ENCODE measurements at places on chromosomes 2 and 18.

DNA sequence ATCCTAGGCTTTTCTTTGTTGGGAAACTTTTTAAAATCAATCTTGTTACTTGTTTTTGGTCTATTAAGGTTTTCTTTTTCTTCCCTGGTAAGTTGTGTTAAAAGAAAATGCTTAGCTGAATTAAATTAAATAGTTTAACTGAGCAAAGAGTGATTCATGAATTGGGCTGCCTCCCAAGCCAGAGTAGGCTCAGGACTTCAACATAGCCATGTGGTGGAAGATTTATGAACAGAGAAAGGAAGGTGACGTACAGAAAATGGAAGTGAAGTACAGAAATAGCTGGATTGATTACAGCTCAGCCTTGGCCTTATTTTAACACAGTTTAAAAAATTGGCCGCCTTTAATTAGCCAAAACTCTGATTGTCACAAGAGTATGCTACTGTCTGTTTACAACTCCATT is 27.9 kb upstream of the GALNT5 start:
- DNase-seq: no peak

GRCh38 chr2:159009940-159010339 is 41.5 kb downstream of the TANC1 start:
- no peak for DNase-seq

DNA sequence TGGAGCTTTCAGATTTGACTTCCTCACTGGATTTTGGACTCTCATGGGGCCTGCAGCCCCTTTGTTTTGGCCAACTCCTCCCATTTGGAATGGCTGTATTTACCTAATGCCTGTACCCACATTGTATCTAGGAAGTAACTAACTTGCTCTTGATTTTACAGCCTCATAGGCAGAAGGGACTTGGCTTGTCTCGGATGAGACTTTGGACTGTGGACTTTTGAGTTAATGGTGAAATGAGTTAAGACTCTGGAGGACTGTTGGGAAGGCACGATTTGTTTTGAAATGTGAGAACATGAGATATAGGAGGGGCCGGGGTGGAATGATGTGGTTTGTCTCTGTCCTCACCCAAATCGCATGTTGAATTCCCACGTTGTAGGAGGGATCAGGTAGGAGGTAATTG is 233.4 kb upstream of the GALNT5 start:
- no peak for DNase-seq

DNA sequence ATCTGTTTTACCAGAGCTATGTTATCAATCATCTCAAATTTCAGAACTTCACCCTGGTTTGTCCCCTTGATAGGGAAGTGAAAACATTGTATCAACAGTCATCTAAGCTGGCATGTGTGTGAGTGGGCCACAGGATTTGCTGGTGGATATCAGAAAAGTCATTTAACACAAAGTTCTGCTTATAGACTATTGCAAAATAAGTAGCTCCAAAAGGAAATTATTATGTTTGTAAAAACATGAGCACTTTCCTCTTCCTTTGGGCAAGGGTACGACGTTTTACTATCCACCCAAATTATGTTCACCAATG is 20.7 kb upstream of the COPS8 start:
- DNase-seq: no peak

- no peak for DNase-seq
Measured at GRCh38 chr2:137039482-137040152, 274.3 kb downstream of the THSD7B start.

DNA sequence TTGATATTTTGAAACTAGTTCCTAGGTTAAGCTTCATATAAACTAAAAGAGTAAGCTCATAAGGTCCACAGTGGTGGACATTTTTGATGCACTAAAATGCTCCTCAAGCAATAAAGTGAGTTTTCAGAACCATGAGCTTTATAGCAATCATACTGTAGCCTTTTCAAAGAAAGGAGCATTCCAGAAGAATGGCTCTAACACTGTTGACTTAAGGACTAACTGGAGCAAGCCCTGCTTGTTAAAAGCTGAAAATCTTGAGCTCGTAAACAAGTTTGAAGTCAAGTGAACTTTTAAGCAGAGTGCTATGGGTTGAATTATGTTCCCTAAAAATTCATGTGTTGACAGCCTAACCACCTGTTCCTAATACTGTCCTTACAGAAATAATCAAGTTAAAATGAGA is 38.0 kb downstream of the KYNU start:
- no peak for DNase-seq

- DNase-seq: no peak
Measured at GRCh38 chr2:86673986-86674670, 46.0 kb upstream of the RMND5A start.

GRCh38 chr2:152099367-152100050 is 665 bp upstream of the CACNB4 start:
- DNase-seq: peak; percentile 20

DNA sequence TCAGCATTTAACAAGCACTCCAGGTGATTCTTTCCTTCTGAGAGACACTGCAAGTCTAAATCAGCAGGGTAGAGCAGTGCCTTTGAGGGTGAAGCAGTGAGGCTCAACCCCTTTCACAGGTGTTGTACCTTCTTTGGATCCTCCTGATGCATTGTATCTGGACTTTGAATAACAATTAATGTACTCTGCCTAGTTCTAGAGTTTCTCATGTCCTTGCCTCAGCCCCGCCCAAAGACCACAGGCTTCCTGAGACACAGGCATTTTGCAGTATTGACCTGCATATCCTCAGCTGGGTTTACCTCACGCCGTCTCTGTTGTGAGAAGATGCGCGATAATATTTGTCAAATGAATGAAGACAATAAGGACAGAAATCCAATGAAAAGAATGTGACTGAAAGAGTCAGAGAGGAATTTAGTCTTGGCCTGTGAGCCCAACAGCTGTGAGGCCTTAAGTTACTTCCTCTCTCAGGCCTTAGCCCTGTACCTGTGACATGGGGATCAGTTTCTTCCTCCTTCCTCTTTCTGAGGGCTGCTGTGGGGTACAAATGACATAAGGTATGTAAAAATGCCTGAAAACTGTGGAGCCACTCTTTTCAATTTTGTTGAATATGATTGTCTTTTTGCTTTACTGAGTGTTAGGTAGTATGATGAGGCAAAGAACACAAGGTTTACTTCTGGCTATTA is 43.7 kb downstream of the WIPF1 start:
- no peak for DNase-seq

DNA sequence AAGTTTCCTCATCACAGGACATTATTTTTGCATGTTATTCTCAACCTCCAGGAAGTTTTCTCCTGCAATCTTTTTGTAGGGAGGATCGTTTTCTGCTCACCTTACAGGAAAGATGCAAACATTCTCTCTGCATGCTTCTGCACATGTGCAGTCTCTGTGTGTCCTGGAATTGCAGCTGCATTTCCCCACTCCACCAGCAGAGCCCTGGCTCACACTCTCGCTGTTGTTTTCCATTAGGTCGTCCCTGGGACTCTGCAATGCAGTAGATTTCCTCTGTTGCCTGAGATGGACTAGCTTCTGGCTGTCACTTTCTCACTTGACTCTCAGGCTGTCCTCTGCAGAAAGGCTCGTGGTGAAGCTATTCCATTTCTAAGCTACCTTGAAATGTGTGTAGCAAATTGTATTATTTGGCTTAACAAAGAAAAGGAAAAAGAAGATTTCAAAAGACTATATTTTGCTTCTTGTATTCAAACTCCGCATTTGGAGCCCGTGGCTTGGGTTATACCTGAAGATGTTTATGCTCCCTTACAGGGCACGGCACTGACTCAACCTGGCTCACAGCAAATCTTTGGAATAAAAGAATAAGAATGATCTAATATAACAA is 346.7 kb downstream of the RAD51AP2 start:
- no peak for DNase-seq

GRCh38 chr2:241939541-241939940 is 70.0 kb downstream of the RTP5 start:
- DNase-seq: no peak

- no peak for DNase-seq
Measured at GRCh38 chr2:21552981-21553380, 429.2 kb downstream of the TDRD15 start.

DNA sequence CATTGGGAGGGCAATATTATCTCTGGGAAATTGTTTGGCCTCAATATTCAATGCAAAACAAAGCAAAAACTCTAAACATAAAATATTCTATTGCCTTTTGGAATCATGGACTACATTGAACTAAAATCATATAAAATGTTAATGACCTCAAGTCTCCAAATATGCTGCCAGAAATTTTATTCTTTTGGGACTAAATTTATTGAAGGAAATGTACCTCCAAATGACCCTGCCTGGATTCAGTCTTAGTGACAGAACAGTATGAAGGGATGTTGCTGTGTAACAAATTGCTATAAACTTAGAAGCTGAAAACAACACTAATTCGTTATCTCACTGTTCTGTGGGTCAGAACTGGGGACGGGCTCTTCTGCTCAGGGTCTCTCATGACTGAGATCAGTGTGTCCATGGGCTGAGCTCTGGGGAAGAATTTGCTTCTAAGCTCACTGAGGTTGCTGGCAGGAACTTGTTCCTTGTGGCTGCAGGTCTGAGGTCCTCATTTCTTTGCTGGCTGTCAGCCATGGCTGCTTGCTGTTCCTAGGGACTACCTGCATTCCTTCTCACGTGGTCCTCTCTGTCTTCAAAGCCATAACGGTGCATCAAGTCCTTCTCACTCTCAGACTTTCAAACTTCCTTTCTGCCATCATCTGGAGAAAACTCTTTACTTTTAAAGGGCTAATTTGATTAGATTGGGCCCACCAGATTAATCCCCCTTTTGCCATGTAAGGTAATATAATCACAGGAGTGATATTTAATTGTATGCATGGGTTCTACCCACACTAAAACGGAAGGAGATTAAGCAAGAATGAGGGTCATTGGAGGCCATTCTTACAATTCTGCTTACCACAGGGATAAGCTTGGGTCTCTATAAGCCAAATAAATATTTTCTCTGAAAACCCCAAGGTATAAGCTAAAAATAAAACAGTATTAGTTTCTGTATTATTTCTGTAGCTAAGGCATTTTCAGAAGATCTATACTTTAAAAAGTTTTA is 149.0 kb downstream of the ADCYAP1 start:
- no peak for DNase-seq

GRCh38 chr18:12282442-12283039 is 25.5 kb upstream of the TUBB6 start:
- no peak for DNase-seq

DNA sequence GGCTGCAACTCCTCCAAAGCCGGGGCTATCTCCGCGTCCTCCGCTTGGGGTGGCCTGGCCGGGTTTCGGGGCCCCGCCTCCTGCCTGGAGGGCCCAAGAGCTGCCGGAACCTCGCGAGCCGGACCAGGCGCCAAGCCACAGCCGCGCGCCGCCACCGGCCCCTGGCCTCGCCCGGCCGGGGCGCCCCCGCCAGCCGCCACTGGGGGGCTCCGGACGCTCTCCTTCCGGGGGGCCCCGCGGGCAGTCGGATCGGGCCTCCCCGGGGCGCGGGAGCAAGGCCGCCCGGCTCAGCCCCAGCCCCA is 17.4 kb upstream of the HAAO start:
- no peak for DNase-seq

- no peak for DNase-seq
Measured at GRCh38 chr18:43620936-43621335, 343.6 kb upstream of the SYT4 start.

- DNase-seq: no peak
Measured at GRCh38 chr2:159744363-159744762, 32.1 kb downstream of the MARCHF7 start.

DNA sequence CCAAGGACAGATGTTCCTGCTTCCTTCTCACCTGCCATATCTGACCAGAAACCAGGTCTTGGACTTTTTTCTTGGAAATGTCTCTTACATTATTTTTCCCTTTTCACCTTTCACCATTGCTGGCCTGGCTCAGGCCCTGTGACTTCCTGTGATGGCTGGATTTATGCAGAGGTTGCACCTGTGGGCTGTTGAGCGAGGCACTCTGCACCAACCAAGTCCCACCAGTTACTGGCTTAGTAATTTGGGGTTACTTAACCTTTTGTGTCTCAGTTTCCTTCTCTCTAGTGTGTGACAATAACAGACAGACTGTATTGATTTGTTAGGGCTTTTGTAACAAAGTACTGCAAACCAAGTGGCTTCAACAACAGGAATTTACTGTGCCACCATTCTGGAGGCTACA is 110.0 kb downstream of the INSIG2 start:
- DNase-seq: no peak

DNA sequence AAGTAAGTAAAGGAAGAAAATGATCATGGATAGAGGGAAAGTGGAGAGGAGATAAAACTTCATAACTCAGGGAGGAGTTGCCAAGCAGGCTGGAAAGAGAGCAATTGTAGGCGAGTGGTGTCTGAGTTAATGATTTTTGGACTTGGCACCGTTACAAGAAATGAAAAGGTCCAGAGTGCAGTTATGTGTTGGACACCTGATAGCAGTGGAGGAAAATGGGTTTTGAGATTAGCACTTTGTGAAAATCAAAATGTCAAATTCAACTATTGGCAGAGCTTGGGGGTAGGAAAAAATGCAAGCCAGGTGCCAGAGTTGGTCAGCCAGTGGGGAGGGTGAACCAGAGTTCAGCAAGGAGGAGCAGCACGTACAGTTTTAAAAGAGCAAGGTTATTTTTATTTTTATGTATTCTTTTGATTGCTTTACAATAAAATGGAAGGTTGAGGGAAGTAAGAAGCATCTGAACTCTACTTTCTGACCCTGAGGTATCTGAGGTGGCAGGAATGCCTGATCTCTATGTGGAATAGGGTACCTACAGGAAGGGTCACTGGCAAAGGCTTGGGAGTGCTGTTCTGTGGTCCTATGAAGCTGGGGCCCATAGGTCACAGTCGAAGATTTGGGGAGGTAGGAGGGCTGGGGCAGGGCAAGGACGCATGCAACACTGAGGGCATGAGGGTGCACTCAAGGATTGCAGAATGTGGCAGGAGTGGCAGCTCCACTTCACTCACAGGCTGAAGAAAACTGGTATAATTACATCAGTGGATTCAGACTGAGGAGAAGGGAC is 127.5 kb downstream of the CD8B2 start:
- DNase-seq: no peak

DNA sequence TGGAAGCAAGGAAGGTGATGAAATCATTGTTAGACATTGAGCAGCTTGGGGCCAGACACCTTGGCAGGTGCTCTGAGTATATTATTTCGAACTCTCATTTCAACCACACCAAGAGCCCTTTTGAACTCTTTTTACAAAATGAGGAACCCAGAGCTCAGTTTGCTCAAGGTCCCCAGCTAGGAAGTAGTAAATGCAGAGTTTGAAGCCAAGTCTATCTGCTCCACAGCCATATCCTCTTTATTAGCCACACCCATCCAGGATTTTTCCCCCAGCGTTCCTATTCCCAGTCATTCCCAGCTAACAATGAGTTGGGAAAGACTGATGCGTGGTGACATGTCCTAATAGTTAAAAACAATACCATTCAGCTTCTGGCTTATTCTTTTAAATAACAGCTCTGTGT is 40.2 kb downstream of the SEMA4F start:
- no peak for DNase-seq

DNA sequence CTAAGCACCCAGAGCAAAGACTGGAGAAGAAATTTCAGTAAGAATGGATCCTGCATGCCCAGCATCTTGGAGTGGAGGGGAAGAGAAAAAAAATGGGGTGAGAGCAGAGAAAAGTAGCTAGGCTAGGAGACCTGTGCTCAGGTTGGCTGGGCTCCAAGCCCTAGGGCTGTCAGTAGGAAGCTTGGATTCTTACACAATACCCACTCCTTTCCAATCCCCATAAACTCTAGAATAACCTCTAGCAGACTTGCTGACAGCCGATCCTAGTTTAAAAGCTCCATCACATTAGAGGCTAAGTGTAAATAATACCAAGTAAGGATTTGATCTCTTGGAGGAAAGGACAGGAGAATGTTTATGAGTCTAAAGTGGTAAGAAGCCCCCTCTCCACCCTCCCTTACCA is 46.2 kb upstream of the NABP1 start:
- DNase-seq: no peak

All from GM12891 (cell line).